Activated naive CD8-positive, alpha-beta T cell treated with anti-CD3 and anti-CD28 coated beads, Interleukin-2, amount 50 U/mL, for 24 hours (primary cell): ENCODE measurements at places on chromosomes 4 and X.

DNA sequence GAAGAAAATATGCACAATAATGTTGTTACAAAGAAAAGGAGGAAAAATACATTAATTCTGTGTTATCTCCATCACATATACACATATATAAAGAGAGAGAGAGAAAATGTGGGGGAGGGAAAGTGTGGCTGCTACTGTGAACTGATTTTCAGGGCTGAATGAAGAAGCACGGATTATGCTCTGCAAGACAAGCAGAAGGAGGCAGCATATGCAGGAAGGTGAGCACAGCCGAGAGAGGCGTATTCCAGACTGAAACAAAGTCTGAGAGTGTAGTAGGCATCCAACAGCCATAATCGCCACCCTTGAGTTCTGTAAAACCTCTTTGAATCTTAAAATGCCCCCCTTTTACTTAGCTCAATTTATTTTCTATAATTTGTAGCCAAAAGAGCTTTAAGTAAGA lies 1081.8 kb upstream of the GRID2 start:
- no peak overlapping the region for H3K4me3 ChIP-seq
- H3K36me3 ChIP-seq = no peaks in the 10 kb centered on the region
- H3K27me3 ChIP-seq = no peaks in the 10 kb centered on the region

DNA sequence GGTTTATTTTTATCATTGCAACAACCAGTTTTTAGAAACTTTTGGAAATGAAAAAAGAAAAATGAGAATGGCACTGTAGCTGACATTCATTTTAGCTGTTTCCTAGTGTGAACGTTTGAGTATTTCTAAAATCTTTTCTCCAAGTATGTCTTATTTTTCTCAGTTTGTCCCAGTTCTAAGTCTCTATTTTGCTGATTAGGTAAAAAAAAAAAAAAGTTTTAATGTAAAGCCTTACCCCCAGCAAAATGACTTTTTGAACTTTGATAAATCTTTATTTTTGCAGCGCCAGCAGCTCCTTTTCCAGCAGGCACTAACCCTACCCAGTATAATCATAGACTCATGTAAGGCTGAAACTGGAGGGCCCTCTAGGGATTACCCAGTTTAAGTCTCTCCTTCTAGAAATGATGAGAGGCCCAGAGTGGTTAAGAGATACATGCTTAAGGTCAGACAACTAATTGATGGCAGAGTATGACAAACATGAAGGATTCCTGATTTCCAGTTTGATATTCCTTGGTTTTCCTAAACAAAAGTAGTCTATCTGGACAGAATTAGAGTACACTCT lies 84.3 kb upstream of the SLC4A4 start:
- no peak overlapping the region for H3K27ac ChIP-seq
- no peak overlapping the region for H3K4me3 ChIP-seq
- H3K4me1 ChIP-seq = no peaks in the 10 kb centered on the region
- H3K36me3 ChIP-seq = no peaks in the 10 kb centered on the region

DNA sequence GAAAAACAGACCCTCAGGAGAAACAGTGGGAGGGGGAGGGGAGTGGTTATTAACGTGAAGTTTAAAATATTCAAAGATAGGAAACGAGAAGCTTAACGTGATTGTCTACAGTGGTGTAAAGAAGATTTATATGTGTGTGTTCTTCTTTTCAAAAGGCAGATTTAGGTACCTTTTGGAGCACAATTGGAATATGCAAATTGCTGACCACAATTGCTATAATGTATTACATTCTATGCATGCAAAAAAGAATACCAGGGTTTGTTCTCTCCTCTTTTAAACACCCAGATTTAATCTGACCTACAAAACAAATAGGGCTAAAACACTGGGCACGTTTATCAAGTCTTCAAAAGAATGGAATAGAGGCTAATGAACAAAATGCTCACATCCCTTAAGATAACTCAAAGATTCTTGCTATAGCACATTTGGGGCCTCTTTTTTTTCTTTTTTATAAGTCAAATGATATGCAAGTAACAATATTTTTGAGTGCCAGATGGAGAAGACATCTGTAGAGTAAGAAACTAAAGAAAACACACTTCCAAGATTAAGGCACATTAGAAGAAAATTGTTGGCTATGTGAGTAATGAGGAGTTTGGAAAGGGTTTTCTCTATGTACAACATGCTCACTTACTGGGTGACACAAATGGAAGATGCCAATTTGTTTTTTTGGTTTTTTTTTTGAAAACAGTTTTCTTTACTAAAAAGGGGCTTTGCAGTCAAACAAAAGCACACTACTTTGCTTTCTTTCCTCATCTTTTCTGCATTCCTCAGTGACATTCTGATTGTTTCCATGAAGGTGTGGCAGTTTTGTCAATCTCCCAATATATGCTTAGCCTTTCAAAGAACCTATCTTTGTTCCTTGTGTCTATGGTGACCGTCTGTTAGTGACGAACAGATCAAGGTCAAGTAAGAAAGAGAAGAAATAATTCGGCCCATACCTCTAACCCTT lies 240.3 kb downstream of the PALLD start:
- H3K27ac ChIP-seq = no peak overlapping the region
- H3K4me3 ChIP-seq = no peak overlapping the region
- no peaks in the 10 kb centered on the region for H3K36me3 ChIP-seq
- H3K4me1 ChIP-seq = no peaks in the 10 kb centered on the region

- no peak overlapping the region for H3K4me3 ChIP-seq
- DNase-seq = no peak
- no peak overlapping the region for H3K27ac ChIP-seq
- H3K4me1 ChIP-seq = no peaks in the 10 kb centered on the region
- no peaks in the 10 kb centered on the region for H3K36me3 ChIP-seq
Observed at GRCh38 chr4:3648195-3648594, 116.0 kb upstream of the LRPAP1 start.

DNA sequence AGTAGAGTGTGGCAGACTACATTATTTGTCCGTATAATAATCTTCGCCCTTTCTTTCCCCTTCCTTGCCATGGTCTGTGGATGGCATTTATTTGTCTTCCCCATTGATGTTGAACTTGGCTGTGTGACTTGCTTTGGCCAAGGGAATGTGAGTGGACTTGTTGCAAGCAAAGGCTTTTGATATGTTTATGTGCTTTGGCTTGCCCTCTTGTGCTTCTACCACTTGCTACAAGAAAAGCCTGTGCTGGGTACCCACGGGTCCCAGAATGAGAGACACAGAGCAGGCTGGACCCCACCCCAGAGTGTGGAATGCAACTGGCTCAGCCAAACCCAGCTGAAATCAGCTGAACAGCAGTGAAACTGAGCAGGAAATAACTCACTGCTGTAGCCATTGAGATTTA lies 63.0 kb downstream of the FAM184B start:
- H3K27ac ChIP-seq = no peak overlapping the region
- DNase-seq = no peak
- no peaks in the 10 kb centered on the region for H3K36me3 ChIP-seq
- H3K4me1 ChIP-seq = no peaks in the 10 kb centered on the region
- peaks cover 2% of the 10 kb centered on the region for H3K27me3 ChIP-seq

DNA sequence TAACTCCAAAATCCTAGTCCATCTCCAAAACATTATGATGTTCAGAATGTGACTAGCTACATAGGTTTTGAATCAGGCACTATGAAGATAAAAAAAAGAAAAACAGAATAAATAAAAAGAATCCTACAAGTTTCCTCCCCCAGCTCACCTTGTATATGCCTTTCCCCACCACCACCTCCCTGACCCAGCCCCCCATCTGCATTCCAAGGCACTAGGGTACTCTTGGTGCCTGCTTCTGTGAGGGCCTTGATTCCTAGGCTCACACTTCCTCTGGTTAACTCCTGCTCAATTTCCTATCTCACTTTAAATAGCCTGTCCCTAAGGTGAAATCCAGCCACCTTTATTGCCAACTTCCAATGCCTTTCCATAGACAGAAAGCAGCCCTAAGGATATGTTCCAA lies 178.7 kb upstream of the ATOH1 start:
- no peaks in the 10 kb centered on the region for H3K27me3 ChIP-seq
- H3K4me1 ChIP-seq = no peaks in the 10 kb centered on the region
- H3K4me3 ChIP-seq = no peak overlapping the region
- H3K36me3 ChIP-seq = no peaks in the 10 kb centered on the region

DNA sequence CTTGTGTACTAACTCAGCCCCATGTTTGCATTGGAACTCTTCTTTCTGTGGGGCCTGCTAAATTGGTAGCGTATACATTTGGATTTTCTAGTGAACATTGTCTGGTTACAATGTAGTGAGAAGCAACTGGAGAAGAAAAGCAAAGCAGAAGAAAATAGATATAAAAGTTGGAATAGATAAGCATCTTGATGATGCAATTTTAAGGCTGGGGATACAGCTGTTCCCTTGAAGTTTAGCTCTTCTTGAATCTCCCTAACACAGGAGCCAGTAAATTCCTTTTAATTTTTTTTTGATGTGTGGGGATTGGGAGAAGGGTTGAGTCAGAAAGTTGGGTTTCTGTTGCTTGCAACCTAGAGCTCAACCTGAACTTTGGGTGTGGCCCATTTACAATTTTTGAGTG lies 308.1 kb downstream of the STIM2 start:
- no peak for DNase-seq
- no peak overlapping the region for H3K4me3 ChIP-seq
- no peak overlapping the region for H3K27ac ChIP-seq
- no peaks in the 10 kb centered on the region for H3K36me3 ChIP-seq
- H3K4me1 ChIP-seq = no peaks in the 10 kb centered on the region

DNA sequence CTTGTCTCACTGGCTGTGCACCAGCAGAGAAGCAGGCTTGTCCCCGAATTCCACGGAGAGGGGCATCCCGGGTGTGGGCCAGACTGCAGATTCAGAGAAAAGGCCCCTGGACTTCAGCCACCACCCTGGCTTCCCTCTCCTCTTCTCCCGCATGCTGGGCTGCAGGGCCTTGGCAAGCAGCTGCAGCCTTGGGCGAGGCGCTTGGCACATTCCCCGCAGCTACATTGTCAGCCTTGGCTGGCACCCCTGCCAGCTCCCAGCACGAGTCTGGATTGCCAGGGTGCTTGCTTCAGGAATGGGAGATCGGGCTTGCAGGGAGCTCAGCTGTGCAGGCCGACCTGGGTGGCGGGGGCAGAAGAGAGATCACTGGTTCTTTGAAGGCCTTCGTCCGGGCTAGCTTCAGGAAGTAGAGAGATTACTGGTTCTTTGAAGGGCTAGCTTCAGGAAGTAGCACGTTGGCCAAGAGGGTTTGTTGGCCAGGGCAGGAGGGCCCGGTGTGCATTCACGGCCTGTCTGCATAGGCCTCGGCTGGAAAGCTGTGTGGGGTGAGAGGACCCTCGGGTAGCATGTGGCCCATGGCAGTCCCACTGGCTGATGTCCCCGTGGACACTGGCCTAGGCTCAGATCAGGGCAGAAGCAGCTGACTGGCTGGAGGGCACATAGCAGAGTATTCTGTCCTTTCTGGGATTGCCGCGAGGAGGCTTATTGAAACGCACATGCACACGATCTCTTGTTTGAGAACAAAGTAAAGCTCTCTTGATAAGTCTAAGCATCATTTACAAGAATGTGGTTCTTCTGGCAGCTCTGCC lies 2.7 kb downstream of the ABCD1 start:
- H3K27ac ChIP-seq = peak overlapping the region; percentile 42
- no peak for DNase-seq
- peaks cover 12% of the 10 kb centered on the region for H3K36me3 ChIP-seq
- peak overlapping the region; percentile 38 for H3K4me3 ChIP-seq

- no peak for DNase-seq
- H3K27me3 ChIP-seq = peaks cover 4% of the 10 kb centered on the region
- no peaks in the 10 kb centered on the region for H3K36me3 ChIP-seq
- no peak overlapping the region for H3K4me3 ChIP-seq
- H3K4me1 ChIP-seq = no peaks in the 10 kb centered on the region
Observed at GRCh38 chr4:5750052-5750945, 39.3 kb downstream of the EVC start.

DNA sequence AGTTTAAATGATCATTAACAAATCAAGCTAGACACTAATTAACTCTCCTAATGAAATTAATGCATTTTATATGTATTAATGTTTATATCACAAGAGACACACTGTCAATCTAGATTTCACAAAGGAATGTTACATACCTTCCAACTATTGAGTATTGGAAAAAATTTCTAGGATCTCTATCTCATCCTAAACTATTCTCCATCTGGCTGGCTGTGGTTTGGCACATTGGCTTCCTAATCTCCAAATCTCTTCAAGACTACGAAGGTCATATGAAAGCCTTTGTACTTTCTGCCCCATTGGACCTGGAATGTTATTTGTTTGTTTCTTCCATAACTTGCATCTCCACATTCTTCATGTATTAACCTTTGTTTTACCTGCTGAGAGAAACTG lies 1160.0 kb downstream of the ADGRL3 start:
- no peaks in the 10 kb centered on the region for H3K36me3 ChIP-seq
- DNase-seq = no peak
- H3K4me3 ChIP-seq = no peak overlapping the region
- H3K4me1 ChIP-seq = no peaks in the 10 kb centered on the region
- no peaks in the 10 kb centered on the region for H3K27me3 ChIP-seq

DNA sequence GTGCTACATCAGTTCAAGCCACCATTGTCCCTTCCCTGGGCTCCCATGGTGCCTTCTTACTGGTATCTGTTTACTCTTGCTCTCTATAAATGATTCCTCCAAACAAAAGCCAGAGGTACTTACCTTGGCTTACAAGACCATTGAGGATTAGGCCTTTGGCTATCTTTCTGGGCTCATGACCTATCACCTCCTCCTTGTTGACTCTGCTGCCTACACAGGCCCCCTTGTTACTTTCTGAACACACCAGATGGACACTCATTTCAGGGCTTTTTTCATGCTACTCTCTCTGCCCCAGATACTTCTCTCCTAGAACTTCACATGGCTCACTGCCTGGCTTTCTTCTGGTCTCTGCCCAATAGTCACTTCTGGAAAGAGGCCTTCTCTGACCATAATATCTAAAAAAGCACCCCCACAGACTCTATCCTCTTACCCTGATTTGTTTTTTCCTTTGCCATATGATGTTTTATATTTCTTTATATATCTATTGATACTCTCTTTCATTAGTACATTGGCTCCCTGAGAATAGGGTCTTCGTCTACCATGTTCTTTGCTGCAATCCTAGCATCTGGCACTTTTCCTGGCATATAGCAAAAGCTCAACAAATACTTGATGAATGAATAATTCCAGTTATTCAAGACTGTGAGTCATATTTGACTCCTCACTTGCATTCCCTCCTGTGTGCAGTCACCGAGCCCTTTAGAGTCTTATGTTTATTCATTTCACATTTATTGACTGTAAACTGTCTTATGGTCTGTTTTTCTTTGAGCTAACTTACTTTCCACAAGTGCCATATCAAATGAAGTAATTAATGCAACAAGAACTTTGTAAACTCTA lies 27.1 kb upstream of the TAPT1 start:
- H3K27me3 ChIP-seq = no peaks in the 10 kb centered on the region
- H3K36me3 ChIP-seq = peaks cover 30% of the 10 kb centered on the region
- no peak for DNase-seq
- no peak overlapping the region for H3K27ac ChIP-seq

GRCh38 chrX:112738347-112739033 lies 58.8 kb upstream of the LHFPL1 start:
- peak overlapping the region; percentile 39 for H3K27ac ChIP-seq
- H3K36me3 ChIP-seq = no peaks in the 10 kb centered on the region
- DNase-seq = peak; percentile 40
- peaks cover 18% of the 10 kb centered on the region for H3K4me1 ChIP-seq
- H3K4me3 ChIP-seq = peak overlapping the region; percentile 38

- H3K4me1 ChIP-seq = peaks cover 2% of the 10 kb centered on the region
- H3K27ac ChIP-seq = no peak overlapping the region
- H3K4me3 ChIP-seq = no peak overlapping the region
- peaks cover 6% of the 10 kb centered on the region for H3K27me3 ChIP-seq
Observed at GRCh38 chr4:74674750-74675149, 119.6 kb downstream of the BTC start.
